ENCODE measurements at places on chromosomes 4 and X.

- peak; percentile 81 for DNase-seq
Measured at GRCh38 chrX:56744996-56745395, 16.0 kb downstream of the NBDY start.

- no peak for DNase-seq
Measured at GRCh38 chr4:38082021-38082420, 121.8 kb downstream of the PTTG2 start.

GRCh38 chr4:165972747-165973146, 99.7 kb downstream of the TLL1 start:
- peak; percentile 55 for DNase-seq

- no peak for DNase-seq
Measured at GRCh38 chrX:55169782-55170181, 50.4 kb upstream of the PAGE5 start.

DNA sequence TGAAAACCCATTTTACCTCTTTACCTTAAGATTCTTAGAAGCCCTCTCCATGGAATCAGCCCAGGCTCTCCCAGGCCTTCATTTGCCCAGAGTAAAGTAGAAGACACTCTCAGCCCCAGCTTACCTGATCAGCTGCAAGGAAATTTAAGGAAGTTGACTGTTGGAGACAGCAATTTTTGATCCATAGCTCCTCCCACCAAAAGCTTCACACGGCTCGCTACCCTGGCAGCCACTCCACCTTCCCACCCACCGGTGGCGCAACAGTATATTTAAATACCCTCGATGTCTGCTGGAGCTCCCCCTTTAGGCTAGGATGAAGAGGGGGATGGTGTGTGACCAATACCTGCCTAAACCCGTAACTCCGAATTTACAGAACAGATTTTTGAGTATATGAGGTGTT, 75.4 kb downstream of the MBNL3 start:
- no peak for DNase-seq

DNA sequence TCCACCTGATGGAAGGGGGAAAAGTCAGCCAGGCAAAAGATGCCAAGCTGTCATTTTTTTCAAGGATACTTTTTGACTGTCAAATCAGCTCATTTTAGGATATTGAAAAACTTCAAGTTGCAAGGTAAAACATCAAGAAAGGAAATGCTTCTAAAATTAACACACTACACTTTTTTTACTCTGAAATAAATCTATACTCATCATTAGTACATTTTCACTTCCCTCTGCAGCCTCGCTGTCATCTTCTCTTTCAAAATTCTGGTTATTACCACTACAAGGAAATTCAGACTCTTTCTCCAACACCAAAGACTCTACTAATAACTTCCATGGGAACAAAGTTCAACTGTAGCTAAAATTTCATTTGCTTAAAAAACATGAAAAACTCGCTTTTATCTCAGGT, 41.6 kb downstream of the APBB2 start:
- no peak for DNase-seq

GRCh38 chr4:52263607-52264006, 212.5 kb downstream of the SPATA18 start:
- peak; percentile 48 for DNase-seq

DNA sequence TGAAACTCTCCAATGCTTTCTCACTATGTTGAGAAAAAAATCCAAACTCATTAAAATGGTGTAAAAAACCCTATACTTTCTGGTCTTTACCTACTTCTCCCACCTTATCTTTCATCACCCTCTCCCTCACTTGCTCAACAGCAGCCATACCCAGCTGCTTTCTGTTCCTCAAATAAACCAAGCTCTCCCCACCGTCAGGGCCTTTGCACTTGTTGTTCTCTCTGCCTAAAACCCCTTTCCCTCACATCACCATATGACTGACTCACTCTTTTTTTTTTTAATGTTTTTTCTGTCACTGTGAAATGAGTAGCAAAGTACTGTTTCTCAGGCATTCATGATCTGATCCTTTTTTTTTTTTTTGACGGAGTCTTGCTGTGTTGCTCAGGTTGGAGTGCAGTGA, 122.3 kb upstream of the TMEM164 start:
- no peak for DNase-seq

DNA sequence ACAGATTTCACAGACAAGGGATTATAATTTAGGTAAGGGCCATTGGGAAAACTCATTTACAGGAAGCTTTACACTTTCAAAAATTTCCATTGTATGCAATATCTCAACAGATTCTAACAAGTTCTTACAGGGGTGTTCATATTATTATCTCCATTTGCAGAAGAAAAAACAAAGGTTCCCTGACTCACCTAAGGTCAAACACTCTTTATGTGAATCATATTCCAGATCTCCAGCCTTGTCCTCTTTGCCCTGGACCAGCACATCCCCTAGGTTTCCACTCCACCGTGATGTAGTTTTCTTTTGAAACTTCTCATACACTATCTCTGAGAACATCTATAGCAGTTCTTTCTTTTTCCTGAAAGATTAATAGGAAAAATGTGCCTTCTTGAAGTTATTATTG, 96.4 kb upstream of the HS3ST1 start:
- no peak for DNase-seq

DNA sequence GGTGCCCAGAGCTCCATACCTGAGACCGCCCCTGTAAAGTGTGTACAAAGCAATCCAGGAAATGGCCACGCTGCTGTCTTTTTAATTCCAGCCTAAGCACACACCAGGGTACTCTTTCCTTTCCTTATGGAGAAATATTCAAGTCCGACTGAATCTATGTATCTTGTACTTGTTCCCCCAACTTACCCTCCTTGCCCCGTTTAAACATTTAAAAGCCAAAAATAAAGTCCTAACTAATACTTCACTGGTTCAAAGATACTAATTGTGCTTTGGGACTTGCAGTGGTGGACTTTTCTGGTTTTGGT, 731 bp upstream of the AMMECR1 start:
- DNase-seq = no peak

DNA sequence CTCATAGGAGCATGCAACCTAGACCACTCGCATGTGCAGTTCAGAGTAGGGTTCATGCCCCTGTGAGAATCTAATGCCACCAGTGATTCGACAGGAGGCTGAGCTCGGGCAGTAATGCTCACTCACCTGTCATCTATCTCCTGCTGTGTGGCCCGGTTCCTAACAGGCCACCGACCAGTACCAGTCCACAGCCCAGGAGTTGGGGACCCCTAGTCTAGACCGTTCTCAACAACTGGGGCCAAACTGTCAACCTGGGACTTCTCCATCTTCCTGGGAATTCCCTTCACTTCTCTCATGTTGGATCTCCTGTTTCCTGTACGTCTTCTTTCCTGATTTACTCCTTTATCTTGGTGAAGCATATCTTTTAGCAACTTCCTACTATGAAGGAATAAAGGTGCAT, 79.4 kb upstream of the HELT start:
- no peak for DNase-seq

DNA sequence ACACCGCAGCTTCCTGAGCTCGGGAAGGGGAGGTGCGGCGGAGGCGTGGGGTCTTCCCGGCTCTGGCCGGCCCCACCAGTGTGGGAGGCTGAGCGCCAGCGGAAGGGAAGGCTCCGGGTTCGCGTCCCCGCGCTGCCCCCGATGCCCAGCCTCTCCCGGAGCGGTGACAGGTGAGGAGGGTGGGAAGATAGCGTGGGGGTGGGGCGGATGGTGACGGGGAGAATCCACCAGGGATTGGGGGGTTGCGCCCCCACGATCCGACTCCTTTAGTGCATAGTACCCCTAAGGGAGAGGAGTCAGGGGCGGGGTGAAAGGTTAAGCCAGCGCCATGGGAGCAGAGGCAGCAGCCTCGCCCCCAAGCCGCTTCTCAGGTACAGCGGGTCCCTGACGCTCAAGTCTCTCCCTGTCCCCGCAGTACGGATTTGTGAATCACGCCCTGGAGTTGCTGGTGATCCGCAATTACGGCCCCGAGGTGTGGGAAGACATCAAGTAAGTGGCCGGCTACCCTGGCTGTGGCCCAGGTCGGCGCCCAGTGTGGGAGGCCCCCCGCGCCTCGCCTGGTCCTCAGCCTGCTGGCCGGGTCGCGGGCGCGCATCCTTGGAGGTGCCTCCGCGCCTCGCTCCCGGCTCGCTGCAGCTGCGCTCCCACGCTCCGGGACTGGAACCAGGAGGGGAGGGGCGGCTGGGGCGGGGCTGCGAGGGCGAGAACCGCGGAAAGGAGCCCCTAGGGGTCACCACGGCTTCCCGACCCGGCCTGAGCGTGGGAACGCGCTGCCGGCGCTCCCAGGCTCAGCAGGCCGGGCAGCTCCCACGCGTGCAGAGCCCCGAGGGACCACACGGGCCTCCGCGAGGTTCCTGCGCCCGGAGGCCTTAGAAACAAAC, 791 bp downstream of the GUCY1B1 start:
- peak; percentile 13 for DNase-seq

DNA sequence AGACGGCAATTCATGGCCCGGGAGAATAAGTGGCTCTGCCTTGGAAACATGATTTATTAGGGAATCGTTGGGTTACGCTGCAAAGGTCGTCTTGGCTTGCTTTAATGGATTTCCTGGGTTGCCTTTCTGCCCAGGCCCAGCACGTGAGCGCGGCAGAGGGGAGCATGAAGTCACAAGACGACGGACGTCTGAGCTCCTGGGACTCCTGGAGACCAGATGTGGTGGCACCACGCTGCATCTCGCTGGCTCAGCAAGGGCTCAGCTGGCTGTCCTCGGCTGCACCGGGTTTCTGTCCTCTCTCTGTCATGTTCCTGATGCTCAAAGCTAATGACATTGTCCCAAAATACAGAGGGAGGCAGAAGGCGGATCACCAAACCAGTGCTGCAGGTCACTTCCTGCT, 61.2 kb downstream of the C4orf50 start:
- DNase-seq = no peak

GRCh38 chr4:53240573-53240972, 125.3 kb downstream of the SCFD2 start:
- DNase-seq = no peak

DNA sequence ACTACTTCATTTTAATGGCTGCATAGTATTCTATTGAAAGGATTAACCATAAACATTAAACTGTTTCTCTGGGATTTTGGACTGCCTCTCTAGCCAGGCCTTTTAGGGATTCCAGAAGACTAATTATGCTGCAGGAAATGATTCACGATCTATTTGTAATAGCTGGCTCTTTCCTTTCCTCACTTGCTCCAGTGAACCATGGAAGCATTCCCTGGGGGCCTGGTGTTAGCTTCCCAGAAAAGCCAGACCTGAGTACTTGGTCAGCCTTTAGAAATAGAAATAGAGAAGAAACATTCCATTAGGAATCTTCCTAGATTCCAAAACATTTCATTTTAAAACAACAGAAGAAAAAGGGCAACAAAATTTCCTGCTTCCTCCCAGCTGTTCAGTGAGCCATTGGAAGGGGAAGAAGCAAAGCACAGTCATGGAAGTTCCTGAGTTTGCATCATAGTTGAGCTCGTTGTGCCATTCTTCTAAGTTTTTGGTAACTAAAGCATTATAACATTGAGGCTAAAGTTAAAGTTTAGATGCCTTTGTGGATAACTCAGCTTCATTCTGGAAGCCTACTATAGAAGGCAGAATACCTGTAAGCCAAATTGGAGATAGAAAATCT, 83.5 kb downstream of the NPNT start:
- DNase-seq = peak; percentile 93

- no peak for DNase-seq
Measured at GRCh38 chrX:107669261-107669660, 41.0 kb downstream of the PRPS1 start.

DNA sequence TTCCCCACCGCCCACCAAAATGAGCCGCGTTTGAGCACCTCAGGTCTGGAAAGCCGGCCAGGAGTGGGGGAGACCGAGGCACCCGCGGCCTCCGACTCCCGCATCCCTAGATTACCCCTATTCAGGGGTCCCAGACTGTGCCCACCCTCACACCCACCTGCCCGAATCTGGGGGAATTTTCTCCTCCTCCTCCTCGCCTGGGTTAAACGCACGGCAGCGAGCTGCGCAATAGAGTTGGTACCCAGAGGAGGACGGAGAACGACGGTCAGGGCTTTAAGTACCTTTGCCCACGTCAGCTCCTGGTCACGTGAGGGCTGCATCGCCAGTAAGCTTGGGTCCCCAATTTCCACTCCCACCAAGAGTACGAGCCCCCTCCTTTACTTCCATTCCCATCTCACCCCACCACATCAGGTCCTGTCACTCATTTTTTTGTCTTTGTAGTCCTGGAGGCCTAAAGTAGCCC, at the start of gene ARMCX2:
Gene ARMCX2, minus strand, starts transcription at position 250 of the 463 bp plus-strand sequence. CDS start 2,262 bp downstream, outside the sequence.
- DNase-seq = peak; percentile 81

DNA sequence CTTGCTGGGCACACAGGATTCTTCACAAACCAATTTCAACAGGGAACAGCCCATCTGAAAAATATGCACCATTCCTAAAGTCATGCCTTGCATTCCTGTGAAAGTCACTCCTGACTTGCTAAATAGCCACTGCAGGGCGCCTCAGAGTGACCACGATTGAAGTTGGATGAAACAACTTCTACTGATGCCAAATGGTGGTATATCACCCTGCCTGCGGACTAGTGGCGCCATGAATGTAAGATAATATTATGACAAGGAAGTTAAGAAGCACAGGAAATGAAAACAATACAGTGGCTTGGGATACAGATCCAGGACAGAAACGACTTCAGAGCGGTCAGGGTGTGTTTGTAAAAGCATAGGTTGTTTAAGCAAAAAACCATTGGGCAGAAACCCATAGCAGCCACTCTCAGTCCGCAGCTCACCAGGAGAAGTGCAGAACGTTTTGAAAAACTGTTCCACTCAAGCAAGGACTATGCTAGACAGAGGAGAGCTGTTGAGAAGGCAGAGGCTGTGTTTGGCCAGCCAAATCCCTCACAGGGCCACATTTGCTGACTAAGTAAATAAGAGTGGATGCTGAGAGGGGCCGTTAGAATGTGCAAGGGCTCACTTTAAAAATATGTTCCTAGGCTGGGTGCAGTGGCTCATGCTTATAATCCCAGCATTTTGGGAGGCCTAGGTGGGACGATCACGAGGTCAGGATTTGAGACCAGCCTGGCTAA, 250.4 kb downstream of the PTTG2 start:
- peak; percentile 80 for DNase-seq

- DNase-seq = no peak
Measured at GRCh38 chr4:53547983-53548382, 43.3 kb downstream of the LNX1 start.

DNA sequence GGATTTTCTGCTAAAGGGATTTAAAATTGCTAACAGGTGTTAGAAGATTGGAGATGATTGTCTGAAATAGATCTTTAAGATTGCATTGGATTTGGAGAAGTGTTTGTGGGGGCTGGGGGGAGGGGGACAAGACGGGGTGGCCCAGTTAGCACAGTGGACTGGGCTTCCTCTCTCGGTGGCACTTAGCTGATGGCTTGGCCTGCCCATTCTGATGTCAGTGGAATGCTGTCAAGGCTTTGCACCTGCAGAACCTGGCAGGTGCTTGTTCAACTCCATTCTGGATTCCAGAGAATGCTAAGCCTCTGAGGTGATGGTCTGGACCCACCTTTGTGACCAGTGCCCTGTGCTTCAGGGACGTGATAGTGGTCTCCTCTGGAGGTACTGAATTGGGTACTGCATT, 43.7 kb downstream of the ADD1 start:
- DNase-seq = no peak

DNA sequence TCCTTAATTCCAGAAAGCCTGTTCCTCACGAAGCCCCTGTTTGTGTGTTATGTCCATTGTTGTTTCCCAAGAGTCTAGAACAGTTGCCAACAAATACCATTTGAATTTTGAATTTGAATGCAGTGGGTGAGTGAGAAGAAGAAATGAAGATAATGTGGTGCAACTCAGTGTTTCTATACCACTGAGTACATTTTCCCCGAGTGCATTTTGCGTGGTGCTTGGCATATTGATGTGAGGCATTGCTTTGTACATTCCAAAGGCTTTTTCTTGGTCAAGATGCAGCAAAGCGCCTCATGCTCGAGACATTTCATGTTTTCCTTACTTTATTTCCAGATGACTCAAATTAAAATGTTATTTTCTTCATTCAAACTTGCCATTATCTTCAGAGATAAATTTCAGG, 253.1 kb upstream of the RPS6KA3 start:
- DNase-seq = peak; percentile 8
